ENCODE measurements at places on chromosomes 12 and 14.

- DNase-seq: no peak
Observed at GRCh38 chr12:51625370-51625769, 34.3 kb downstream of the SCN8A start.

DNA sequence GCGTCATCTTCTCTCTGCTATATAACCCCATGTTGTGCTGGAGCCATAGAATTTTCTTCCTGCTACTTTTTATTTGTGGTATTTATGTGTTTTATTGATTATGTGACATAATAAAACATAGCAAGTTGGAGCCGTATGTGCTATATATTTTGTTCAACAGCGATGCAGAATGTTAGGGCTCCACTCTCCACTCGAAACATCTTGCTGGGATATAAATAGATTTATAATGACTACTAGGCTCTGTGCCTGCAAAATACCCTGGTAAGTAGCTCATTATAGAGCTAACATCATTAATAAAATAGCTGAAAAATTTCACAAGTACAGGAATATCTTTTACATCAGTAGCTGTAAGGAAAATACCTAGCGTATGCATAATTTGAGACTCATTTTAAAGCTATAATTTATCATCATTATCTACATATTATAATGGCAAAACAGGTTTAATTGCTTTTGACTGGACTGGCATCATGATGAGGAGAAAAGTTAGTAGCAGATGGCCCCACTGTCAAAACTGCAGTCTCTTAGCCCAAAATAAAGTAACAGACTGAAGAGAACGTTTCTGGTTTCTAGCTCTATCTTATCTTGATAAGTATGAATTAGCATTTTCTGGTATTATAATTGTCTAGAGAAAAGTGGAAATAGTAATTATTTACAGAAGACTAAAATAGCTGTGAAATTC, 263.0 kb downstream of the NEDD1 start:
- DNase-seq: no peak

GRCh38 chr12:60230056-60230455, 634.2 kb downstream of the SLC16A7 start:
- DNase-seq: no peak

DNA sequence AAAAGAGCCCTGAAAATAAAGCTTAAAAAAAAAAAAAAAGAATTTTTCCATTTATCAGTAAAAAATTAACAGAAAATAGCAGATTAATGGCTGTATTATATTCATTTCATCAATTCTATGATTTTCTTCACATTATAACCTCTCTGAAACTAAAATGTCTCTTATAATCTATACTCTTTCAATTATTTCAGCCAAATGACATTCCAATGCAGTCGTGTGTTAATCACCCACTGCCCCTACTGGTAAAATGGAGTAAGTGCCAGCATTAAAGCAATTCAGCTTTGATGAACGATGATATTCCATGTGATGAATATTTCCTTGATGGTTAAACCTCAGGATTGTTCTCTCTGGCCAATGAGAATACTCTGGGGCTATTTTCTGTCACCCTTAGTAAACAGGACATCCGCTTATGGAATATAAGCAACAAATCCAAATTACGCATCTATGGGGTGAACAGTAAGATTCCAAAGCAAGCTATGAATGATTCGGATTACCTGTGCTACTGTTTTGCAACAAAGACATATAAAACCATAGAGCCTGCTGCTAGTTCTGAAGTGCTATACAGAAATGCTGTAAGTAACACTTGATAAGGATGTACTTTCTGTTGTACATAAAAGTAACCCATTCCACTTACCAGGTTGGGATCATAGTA, 20.3 kb upstream of the SYCP3 start:
- DNase-seq: no peak

GRCh38 chr12:98058838-98059237, 456.6 kb upstream of the TMPO start:
- DNase-seq: peak; percentile 90

DNA sequence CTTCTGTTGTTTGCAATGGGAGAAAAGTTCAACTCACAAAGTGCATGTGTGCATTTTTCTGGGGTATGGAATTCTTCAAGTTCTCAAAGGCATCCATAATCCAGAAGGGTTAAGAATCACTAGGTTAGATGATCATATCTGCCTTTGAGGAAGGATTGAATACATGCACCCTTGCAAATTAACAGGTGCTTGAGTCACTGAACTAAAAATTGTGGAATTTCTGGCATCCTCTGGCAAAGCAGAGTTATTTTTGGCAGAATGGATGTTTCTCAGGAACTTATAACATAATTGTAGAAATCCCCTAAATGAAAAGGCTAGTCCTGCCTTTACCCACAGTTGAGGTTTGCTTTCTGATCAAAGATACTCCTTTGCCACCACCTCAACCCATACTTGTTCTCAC, 136.5 kb upstream of the DYRK2 start:
- DNase-seq: no peak

- no peak for DNase-seq
Observed at GRCh38 chr14:100709289-100710284, 17.1 kb upstream of the DLK1 start.

DNA sequence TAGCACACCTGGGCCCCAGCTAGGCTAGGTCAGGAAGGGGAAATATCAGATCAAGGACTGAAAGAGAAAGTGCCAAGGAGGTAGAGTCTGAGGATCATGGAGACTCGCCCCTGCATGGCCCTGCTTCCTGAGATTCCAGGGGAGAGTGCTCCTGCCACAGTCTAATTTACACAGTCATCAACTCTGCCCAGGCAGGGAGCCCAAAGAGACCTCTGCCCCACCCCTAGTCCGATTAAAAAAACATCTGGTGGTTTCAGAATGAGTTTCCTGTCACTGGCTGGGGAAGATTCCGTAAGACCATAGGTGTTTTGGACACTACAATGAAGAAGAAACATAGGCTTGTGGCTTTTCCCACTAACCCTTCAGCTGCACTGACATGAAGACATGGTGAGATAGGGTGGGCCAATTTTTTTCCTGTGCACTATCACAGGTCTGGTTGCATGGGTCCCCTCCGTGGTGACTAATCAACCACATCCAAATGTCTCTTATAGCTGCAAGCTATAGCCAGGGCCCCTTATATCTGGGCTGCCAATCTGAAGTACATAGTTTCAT, 31.5 kb upstream of the GZMB start:
- DNase-seq: no peak

DNA sequence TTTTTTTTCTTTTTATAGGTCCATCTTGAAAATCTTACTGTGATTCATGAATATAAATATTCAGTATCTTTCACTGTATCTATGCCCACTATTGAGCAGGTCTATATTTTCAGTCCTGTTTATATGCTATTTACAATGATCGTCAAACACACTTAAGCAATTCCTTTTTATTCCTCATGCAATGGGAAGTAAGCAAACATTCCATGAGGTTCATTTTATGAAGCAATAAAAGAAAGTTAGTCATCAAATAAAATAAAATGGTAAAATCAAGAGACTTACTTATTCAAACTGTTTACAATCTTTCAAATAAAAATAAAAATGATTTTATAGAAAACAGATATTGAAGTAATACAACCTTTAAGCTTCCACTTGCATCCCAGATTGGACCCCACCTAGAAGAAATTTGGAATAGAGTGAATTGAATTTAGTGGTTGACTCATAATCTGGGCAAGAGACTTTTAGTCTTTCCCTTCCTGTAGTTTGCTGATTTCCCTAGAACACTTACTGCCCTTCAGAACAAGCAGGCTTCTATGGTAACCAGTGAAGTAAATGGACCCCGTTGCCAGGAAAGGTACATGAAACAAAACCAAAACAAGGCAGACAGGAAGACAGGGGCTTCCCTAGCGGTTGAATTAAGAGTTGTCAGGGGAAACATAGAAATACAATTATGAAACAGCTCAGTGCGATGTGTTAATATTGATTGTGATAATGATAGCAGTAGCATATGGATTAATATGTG, 241.0 kb upstream of the ATP2B1 start:
- DNase-seq: no peak

DNA sequence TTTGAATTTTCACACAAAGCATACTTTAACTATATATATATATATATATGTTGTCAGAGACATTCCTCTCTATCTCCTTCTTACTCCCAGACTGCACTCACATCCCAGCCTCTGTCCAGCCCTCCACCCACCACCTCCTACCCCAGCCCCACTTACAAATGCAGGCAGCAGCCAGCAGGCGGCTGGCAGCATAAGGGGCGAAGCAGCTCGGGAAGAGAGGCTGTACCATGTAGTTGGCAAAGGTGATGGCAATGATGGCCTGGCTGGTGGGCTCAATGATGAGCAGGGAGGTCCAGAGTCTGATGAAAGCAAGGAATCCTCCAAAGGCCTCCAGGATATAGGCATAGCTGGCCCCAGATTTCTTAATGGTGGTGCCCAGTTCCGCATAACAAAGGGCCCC, 2.5 kb downstream of the SLC7A7 start:
- DNase-seq: no peak

- no peak for DNase-seq
Observed at GRCh38 chr14:89509891-89510290, 92.9 kb upstream of the FOXN3 start.

GRCh38 chr14:96626916-96627315, 124.7 kb downstream of the PAPOLA start:
- no peak for DNase-seq

GRCh38 chr12:124281309-124281708, 13.6 kb upstream of the RFLNA start:
- no peak for DNase-seq

DNA sequence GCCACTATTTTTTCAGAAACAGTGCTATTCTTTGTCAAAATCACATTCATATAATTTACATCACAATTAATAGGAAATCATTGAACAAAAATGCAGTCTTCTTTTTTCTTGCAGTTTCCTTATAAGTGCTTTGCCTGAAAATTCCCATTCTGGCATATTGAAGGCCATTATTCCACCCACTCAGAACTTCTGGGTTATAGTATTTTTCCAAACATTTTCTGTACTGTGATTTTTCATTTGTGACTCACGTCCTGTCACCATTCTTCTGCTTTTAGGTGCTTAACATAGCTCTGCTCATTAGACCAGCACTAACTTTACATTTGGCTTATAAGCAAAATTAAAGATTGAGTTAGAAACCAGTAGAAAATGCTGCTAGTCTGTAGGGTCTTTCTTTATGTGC, 241.0 kb upstream of the NPAS3 start:
- no peak for DNase-seq

Measured in DMS79 (cell line).